ENCODE measurements at places on chromosomes 1 and 21.

DNA sequence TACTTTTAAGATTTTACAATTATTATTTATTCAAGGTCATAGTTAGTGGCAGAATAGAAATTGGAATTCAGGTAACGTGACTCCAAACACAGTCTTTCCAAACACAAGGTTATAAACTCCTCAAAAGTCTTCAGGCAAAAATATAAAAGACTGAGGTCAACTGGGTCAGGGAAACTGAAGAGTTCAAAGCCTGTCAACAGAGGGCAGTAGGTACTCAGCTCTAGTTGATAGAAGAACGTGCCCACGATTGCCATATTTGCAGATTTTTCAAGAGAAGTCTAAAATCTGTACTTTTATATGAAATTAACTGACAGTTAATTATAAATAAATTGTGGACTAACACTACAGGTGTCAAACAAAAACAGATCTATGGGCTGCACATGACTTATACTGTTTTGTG lies 135.0 kb downstream of the LHX4 start:
- DNase-seq = no peak

DNA sequence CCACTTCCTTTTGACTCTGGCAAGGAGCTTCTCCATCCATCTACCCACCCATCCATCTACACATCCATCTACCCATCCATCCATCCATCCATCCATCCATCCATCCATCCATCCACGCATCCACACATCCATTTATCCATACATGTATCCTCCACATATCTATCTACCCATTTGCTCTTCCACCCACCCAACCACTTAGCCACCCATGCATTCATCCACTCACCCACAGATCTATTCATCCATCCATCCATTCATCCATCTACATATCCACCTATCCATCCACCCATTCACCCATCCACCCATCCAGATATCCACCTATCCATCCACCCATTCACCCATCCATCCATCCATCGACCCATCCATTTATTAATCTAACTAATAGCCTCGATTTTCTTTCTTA lies 23.0 kb upstream of the KANK4 start:
- DNase-seq = no peak

GRCh38 chr1:54355931-54356679 lies 50.1 kb downstream of the SSBP3 start:
- DNase-seq = no peak

DNA sequence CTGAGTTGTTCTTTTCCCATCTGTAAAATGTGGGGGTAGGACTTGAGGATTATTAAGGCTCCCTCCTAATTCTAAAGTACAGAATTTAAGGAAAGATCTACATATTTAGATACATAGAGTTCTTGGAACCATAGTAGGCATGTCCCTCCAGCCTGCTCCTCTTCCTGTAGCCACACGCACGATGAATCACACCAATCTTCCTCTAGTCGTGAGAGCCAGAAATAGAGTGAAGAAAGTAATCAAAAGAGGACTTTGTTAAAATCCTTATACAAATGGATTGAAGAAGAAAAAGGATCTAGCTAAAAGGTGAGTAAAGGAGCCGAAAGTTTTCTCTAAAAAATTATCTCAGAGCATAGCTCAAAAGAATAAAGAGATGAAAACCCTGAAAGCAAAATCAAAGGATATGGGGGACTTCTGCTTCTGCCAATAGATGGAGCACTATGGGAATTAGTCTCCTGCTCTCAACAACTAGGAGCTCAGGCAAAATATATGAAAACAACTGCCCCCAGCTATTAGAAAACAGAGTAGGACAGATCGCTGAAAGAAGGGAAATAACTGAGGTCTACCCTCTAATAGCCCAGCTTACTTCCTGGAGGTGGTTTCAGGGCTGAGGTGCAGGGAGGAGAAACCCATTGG lies 8.5 kb downstream of the C1orf141 start:
- DNase-seq = no peak

- DNase-seq = no peak
Measured at GRCh38 chr21:42320791-42321190, 5.6 kb upstream of the TFF3 start.
